ENCODE measurements at places on chromosomes 11 and 22.

DNA sequence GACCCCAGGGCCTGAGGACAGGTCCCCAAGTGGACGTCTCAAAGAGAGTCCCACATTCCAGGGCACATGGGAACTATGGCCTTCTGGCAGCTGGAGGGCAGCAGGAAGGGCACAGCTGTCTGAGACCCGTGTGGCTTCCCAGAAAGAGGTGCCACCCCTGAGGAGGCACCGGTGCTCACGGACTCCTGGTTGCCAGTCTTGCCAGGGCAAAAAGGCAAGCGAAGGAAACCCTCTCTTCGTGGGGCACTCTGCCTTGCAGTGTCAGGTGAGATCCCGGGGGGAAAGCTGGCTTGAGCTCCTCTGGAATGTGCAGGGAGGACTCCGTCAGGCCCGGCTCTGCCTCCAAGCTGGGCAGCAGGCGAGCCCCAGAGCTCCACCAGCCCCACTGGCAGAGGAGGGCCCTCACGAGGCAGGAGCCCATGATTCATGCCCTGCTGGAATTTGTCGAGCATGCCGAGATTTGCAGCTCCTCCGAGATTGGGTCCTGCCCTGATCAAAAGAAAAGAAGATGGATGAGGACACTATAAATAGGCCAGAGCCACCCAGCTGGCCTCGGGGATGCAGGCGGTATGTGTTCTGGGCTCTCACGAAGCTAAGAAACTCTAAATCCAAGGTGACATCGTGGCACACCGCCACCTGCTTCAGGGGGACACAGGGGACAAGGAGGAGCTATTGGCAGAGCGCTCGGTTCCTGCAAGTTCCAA is 9.9 kb upstream of the CELSR1 start:
- DNase-seq = no peak

DNA sequence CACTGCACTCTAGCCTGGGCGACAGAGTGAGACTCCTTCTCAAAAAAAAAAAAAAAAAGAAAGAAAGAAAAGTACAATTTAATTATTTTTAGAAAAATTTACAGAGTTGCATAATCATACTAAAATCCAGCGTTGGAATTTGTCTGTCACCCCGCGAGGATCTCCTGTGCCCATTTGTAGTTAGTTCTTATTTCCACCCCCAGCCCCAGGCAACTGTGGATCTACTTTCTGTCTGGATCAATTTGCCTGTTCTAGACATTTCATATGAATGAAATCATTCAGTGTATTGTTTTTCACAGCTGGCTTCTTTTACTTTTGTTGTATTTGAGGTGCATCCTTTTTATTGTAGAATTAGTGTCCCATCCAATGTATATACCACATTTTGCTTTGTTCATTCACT is 102.6 kb upstream of the RASSF10 start:
- DNase-seq = no peak

DNA sequence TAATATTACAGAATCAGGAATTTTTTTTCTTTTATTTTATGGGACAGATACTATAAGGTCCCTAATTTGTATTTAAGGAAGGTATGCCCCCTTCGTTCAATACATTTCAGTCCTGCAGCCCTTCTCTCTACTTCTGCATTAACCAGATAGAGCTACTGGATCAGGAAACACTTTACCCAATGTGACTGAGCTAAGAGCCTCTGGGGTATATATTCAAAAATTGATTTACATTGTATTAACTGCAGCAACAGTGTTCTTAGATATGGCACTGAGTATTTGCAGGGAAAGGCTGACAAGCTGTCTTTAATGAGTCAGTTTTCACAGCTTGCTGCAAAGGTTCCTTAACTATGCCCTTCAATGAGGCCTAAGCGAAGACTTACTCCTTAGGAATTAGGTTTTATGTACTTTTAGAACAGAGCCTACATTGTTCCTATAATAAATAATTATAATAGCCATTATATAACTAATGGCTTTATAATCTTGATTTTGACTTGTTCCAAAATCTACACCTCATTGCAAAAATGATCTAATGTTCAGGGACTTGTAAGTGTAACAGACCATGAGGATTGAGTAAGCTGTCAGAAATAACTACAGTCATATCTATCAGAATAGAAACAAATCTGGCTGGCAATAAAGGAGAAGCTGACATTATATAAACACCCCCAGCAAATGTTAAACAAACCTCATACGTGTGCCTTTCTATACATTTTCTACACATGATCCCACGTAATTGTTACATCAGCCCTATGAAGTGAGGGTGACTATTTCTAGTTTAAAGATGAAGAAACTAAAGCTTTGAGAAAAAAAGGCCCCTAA is 55.0 kb downstream of the DDI1 start:
- DNase-seq = no peak

GRCh38 chr11:27485930-27486773 is 13.6 kb upstream of the LGR4 start:
- DNase-seq = no peak

GRCh38 chr11:65444314-65445051 is 21.9 kb downstream of the NEAT1 start:
- no peak for DNase-seq

DNA sequence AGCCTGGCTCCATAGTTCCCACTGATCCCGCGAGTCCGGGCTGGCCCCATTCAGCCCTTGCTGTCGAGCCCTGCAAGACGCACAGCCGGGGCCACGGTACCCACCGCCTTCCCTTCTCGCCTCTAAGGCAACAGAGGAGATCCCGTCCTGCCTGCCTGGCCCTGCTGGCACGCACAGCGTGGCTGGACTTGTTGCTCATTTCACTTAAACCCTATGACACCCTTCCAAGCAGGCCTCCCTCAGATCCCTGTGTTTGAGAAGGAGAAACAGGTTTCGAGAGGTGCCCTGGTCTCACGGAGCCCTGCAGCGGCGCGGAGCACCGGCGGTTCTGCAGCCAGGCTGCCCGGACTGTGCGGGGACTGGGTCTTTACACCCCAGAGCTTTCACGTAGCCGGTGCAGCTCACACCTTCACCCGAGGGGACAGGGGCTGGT is 1048.4 kb downstream of the BRD1 start:
- no peak for DNase-seq

GRCh38 chr22:44797181-44797725 is 44.9 kb downstream of the ARHGAP8 start:
- DNase-seq = no peak

DNA sequence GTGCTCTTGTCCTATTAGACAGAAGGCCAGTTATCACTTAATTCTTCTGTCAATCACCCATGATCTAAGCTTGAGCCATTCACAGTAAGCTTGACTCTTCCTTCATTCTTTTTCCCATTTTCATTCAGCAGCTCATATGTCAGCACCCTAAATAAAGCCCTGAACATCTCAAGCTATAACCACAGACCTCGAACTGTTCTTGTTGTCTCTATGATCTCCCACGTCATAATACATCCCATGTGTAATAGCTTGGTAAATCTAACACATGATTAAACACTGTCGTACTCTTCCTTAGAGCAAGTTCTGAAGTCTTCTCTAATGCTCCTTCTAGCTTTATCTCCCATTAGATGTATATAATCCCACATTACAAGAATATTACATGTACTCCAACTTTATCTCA is 14.4 kb downstream of the MUC15 start:
- no peak for DNase-seq

GRCh38 chr22:49807780-49808708 is 19.6 kb downstream of the BRD1 start:
- no peak for DNase-seq

DNA sequence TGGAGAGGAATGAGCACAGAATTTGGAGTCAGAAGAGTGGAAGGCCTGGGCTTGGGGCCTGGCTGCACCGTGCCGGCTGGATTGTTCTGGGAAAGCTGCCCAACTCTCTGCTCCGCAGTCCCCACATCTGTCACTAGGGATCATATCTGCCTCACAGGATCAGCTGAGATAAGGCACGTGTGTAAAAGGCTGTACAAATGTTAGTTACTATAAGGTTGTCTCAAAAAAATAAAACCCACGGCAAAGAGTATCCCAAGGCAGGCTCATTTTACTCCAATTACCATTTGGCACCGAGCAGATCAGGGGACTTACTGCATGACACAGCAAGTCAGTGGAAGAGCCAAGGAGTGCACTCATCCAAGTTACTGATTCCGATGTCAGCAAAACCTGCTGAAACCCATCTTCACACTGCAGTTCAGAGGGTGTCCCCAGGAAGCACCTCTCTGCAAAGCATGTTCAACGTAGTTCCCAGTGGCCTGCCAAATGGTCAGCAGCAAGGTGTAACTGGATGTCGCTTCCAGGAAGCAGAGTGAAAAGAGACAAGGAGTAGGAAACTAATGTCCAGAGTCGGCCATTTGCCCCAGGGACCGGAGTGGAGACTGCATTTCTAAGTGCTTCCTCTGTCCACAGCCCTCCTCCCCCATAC is 18.1 kb upstream of the MRTFA start:
- DNase-seq = no peak

DNA sequence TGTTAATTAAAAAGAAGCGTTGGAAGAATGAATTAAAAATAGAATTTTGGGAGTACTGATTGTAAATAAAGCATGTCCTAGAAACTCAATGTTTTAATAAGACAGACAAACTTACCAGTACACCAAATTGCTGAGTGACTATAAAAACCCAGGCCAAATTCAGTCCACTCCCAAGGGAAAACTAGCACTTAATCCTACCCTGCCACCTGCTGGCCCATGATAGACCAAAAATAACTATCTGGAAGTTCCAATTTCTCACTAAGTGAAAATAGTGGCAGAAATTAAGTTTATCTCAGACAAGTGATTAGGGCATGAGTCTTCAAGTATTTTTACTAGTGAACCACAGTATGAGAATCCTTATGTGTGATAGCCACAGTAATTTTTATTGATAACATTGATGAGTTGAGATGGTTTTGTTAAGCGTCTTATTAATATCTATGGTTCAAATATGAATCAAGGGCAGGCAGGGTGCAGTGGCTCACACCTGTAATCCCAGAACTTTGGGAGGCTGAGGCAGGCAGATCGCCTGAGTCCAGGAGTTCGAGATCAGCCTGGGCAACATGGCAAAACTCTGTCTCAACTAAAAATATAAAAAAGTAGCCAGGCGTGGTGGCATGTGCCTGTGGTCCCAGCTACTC is 9.8 kb upstream of the DDX10 start:
- DNase-seq = peak; percentile 18

DNA sequence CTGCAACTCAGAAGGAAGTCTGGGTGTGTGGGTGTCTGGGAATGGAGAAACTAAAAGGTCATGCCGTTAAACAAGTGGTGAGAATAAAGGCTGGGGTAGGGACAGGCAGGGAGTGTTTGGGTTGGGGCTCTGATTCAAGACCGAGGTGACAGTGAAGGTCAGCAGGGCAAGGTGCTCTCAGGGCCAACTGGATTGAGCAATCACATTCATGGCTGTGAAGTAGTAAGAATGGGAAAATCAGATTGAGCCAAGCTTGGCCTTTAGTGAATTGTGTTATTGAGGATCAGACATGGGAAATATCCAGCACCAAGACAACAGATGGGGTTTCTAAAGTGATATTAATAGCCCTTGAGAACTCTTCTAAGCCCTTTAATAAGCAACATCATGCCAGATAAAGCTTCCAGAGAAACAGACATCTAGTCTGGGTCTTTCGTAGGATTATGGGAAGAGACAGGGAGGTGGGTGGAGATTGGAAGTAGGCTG is 24.3 kb downstream of the SCN3B start:
- no peak for DNase-seq

DNA sequence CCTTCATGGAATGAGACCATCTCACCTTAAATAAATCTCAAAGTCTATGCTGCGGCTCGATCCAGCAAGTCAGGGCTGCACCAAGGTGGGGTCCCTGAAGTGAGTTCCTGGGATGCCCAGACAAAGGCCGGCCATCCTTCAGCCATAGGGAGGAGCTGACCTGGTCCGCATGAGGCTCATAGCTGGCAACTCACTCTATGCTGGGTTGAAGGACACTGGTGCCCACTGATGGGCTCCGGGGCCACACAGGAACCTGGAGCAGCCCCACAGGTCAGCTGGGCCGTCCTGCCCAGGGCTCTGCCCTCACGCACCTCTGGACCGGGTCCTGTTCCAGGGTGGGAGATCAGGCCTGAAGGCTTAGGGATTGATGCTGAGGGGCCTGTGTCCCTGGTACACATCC is 1339.3 kb downstream of the TBC1D22A start:
- DNase-seq = no peak

DNA sequence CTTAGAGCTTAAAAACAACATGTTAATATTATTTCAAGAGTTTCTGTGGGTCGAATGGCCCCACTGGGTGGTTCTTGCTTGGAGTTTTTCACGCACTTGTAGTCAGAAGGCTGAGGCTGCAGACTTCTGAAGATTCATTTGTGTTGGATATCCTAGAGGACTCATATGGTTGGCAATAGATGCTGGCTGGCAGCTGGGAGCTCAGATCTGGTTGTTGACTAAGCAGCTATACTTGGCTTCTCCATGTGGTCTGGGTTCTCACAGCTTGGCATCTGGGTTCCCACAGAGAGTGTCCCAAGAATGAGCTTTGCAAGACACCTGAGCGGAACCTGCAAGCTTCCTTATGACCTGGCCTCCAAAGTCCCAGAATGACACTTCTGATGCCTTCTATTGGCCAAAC is 163.9 kb upstream of the ZC3H12C start:
- no peak for DNase-seq

DNA sequence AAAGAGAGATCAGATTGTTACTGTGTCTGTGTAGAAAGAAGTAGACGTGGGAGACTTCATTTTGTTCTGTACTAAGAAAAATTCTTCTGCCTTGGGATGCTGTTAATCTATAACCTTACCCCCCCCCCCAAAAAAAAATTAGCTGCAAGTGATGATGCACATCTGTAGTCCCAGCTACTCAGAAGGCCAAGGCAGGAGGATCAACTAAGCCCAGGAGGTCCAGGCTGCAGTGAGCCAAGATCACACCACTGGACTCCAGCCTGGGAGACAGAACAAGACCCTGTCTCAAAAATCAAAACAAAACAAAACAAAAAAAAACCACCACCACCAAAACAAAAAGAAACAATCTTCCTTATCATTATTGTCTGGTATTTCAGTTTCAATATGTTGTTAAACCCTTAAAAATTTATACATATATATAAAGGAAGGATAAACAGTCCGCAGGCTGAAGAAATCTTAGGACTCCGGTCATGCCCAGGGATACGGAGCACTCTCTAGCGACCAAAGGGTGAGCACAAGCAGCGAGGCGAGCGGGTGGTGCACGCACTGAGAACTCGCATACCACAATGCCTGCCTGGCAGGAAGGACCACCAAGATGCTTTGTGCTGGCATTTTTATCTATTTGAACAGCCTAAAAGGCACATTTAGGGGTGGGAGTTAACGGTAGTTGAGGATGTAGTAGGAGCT is 6.4 kb downstream of the POLDIP3 start:
- DNase-seq = no peak

Measured in renal cortex interstitium (tissue), 15 donors.